ENCODE measurements at places on chromosomes 5 and 9.

- peak; percentile 25 for DNase-seq
These were observed 121.6 kb downstream of the TLR4 start for GRCh38 chr9:117825609-117826347.

- no peak for DNase-seq
These were observed 5.9 kb downstream of the FKBP15 start for GRCh38 chr9:113215132-113215531.

DNA sequence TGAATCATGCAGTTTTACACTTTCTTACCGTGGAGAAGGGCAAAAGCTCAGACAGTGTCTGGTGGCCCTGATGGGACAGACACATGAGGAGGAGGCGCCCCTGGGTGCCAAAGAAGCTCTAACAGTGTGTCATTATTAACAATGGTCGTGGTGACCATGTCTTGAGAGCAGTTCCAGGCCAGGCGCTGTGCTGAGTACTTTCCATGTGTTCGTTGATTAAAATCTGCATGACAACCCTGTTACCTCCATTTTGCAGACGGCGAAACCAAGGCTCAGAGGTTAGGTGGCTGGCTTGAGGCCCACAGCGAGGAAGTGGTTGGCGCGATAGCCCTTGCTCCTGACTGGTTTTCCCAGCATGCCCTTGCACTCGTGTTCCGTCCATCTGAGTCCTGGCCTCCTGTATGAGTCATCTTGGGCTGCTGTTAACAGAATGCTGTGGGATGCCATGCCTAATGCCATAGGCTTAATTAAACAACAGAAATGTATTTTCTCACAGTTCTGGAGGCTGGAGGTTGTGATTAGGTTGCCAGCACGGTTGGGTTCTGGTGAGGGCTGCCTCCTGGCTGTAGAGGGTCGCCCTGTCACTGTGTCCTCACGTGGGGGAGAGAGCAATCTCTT lies 92.0 kb downstream of the AMBP start:
- DNase-seq, result no peak

DNA sequence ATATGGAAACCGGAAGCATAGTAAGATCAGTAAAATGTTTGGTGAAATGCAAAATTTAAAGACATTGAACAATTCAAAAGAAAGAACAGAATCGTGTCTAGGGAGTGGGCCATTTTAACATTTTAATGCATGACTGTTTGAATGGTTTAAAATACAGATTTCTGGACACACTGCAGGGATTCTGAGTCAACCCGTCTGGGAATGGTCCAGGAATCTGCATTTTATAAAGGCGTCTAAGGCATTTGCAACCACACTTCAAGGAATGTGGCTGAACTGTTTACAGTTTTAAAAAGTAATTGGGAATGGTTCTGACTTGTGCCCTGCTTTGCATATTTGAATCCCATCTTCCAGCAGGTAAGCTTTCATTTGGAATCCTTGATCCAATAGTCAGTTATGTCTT lies 811.7 kb upstream of the WWC1 start:
- no peak for DNase-seq

DNA sequence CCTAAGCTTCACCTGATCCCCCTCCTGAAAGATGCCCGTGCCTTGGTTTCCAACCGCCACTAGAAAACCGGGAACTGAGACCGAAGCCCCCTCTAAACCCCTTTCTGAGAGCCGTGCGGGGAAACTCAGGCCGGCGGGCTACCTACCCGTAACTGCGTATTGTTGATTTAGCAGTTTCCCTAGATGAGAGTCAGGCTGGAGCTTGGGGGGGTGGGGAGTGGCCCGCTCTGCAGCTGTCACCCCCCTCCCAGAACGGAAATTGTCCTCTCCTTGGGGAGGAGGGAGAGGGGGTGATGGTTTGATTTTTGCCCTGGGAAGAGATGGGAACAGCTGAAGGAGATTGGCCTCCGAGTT lies 2.5 kb downstream of the CXXC5 start:
- DNase-seq, result no peak

DNA sequence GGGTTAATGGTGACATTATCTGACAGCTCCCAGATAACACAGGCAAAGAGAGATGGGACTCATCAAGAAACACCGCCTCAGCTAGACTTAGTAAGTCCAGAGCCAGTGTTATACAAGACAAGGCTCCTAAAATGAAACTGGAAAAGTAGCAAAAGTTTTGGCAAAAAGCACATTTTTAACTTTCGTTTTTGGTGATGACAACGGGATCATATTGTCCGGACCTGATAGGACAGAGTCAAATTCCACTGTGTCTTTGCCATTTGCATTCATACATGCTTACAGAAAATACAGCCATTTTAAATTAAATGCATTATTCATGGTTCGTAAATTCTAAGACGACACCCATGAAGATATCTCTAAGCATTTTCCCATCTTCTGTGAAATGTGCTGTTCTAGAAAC lies 152.1 kb downstream of the CRB2 start:
- no peak for DNase-seq

GRCh38 chr5:112996830-112997374 lies 20.3 kb downstream of the DCP2 start:
- no peak for DNase-seq

Data from stimulated activated CD4-positive, alpha-beta T cell treated with anti-CD3 and anti-CD28 coated beads, Interleukin-4, amount 100 ng/mL, for 24 hours (primary cell).